Left kidney (tissue), 8 donors: ENCODE measurements at places on chromosomes 3 and 15. TPM values are rescaled to one million over a fixed set of nuclear protein-coding genes. Genes with fewer than 3 reads are reported as not detected.
A peak's percentile ranks its signal among the peaks of the same experiment; 100 is the strongest.

The GALK2 gene
- 31.5 TPM for polyA plus RNA-seq

The CYP19A1 gene
- polyA plus RNA-seq = not detected

The GOLGA6D gene
- polyA plus RNA-seq = 0.57 TPM

The SNRK gene
- 55.5 TPM for polyA plus RNA-seq

The CCR5 gene
- 0.33 TPM for polyA plus RNA-seq

The C2CD4B gene
- 0.28 TPM for polyA plus RNA-seq

The CDHR4 gene
- 0.28 TPM for polyA plus RNA-seq

GRCh38 chr15:39555885-39556284 lies 25.0 kb upstream of the THBS1 start:
- no peak for DNase-seq

DNA sequence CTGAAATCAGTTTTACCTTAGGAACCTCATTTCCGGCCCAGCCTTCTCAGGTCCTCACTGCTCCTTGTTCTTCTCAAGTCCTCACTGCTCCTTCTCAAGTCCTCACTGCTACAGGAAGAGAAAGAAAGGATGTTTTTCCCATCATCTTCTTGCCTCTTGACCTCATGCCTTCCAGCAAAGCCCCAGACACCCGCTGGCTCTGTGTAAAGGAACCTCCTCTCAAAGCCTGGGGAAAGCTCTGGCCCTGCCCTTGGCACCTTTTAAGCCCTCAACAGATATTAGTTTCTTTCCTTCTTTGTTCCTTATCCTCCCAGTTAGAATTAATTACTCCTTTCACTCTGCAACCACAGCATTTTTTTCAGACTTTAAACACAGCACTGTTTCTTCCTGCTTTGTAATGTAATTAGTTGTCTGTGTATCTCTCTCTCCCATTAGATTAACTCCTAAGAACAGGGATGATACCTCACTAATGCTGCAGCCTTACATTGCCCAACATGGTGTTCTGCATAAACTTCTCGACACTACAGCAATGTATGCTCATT lies 4.0 kb upstream of the WDR49 start:
- no peak for DNase-seq

DNA sequence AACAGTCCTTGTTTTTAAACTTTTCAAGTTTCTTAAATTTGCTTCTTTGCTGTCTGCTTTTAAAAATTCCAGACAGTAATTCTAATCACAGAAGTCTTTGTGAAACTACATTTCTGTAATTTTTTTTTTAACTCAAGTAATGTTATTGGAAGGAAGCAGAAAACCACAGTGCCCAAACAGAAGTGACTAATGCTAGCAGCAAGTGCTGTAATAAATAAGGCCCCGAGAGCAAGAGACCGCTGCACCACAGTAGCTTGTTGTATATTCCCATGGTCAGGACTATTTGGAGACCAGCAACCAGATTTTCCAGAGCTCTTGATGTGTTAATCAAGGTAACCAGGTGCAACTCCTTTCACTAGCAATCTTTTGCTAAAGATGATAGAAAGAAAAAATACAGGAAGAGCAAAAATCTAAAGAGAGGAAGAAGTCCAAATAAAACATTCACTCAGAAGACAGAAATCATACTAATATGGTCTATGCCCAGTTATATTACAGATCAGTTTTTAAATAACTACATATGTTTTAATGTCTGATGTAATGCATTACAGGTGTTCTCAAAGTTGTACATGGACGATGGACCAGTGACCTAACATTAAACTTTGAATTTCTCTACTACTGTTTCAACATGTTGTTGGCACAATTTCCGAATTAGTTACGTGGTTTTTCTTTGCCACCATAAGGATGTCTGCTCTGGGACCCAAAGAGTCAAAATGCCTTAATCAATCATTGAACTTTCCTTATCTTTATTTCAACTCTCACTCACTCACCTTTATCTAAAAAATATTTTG lies 36.4 kb downstream of the WWTR1 start:
- DNase-seq = no peak

- DNase-seq = peak; percentile 65
Measured at GRCh38 chr15:101615986-101616848, 36.0 kb downstream of the TM2D3 start.

GRCh38 chr3:68999605-69000004 lies 13.9 kb downstream of the EOGT start:
- DNase-seq = no peak

- DNase-seq = no peak
Measured at GRCh38 chr3:70086336-70086735, 86.8 kb downstream of the SAMMSON start.

GRCh38 chr3:84209474-84209873 lies 749.3 kb upstream of the CADM2 start:
- no peak for DNase-seq

GRCh38 chr15:92921215-92922131 lies 21.3 kb downstream of the CHD2 start:
- no peak for DNase-seq

- no peak for DNase-seq
Measured at GRCh38 chr3:189404797-189405484, 226.2 kb upstream of the TP63 start.

GRCh38 chr3:108472001-108472591 lies 38.3 kb downstream of the MYH15 start:
- DNase-seq = no peak

DNA sequence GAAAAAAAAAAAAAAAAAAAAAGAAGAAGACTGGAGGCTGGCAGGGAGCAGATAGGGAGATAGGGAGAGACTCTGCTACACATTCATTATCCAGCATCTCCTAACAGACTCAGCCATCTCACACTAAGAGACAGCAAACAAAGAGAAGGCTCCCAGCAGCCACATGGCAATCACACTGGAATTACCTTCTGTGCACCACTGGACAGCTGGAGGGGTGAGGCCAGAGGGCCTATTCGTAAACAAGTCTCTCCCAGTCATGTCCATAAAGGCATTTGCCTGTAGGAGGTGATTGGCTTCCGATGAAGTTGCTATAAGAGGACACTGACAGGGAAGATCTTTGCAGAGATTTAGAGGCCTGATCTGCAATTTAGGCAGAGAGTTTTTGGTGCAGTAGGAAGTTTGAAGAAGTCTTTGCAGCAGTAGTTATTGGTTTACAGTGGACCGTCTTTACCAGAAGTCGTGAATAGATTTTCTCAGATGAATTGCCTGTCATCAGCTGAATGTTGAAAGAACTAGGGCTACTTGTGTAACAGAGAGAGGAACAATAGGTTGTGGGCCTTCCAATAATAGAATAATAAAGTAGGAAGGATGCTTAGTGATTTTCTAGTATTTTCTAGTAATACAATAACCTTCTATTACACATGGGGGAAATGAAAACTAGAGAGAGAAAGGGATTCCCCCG lies 89.7 kb downstream of the TP63 start:
- no peak for DNase-seq

DNA sequence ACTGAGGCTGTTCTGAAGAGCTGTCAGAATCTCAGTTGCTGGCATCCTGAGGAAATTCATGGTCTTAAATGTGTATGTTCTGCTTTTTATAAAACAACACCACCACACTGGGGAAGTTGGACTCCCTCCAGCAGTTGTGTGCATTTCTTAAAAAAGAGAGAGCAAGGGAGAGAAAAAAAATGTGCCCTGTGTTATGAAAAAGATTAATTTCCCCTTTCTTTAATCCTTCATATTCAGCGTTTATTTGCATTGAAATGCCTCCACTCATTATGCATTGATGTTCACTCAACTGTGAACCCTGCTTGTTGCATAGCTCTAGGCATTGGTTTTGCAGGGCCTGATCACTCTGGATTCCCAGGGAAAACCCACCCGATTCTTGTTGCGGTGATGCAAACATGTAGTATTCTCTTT lies 4.4 kb upstream of the ZNF609 start:
- no peak for DNase-seq

- DNase-seq = peak; percentile 91
Measured at GRCh38 chr3:123660900-123661299, 76.0 kb upstream of the HACD2 start.

- no peak for DNase-seq
Measured at GRCh38 chr15:56291741-56292140, 48.1 kb upstream of the RFX7 start.

DNA sequence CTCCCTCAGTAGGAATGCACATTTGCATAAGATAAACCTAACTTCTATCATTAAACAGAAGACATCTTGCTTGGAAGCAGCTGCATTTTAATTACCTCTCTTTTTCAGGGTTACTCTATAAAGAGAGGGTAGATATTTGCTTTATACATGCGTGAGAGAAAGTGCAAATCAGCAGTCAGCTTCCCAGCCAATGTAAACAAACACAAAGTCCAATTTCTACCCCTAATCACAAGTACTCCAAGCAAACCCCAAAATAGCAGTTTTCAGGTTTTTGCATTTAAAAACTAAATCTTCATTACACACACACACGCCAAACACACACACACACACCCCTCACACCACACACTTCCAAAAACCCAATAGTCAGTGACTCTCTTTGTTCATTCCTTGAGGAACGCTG lies 303.9 kb upstream of the ALCAM start:
- peak; percentile 6 for DNase-seq
